Activated CD4-positive, alpha-beta T cell treated with anti-CD3 and anti-CD28 coated beads, Interleukin-2, amount 50 U/mL, for 4 hours (primary cell): ENCODE measurements at places on chromosomes 5 and 9.
A peak's percentile ranks its signal among the peaks of the same experiment; 100 is the strongest.

GRCh38 chr9:6076851-6077250, 61.4 kb upstream of the RANBP6 start:
- DNase-seq, result no peak

- no peak for DNase-seq
Measured at GRCh38 chr9:98607152-98607551, 101.6 kb downstream of the GABBR2 start.

DNA sequence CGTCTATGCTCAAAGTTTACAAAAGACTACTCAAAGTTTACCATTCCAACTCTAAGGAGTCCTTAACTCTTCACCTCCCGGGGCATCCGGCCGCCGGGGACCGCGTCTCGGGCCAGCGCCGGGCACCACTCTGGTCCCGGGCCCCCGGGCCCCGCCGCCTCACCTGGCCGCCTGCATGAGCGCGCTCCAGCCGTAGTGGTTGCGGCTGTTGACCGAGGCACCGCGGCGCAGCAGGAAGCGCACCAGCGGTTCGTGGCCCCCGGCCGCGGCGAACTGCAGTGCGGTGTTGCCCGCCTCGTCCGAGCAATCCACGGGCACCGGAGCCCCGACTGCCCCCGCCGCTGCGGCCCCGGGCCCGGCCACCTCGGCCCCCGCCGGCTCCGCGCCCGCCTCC, 388 bp downstream of the ANKS6 start:
- DNase-seq, result no peak

GRCh38 chr5:14685757-14686156, 21.2 kb downstream of the OTULIN start:
- DNase-seq, result peak; percentile 29

DNA sequence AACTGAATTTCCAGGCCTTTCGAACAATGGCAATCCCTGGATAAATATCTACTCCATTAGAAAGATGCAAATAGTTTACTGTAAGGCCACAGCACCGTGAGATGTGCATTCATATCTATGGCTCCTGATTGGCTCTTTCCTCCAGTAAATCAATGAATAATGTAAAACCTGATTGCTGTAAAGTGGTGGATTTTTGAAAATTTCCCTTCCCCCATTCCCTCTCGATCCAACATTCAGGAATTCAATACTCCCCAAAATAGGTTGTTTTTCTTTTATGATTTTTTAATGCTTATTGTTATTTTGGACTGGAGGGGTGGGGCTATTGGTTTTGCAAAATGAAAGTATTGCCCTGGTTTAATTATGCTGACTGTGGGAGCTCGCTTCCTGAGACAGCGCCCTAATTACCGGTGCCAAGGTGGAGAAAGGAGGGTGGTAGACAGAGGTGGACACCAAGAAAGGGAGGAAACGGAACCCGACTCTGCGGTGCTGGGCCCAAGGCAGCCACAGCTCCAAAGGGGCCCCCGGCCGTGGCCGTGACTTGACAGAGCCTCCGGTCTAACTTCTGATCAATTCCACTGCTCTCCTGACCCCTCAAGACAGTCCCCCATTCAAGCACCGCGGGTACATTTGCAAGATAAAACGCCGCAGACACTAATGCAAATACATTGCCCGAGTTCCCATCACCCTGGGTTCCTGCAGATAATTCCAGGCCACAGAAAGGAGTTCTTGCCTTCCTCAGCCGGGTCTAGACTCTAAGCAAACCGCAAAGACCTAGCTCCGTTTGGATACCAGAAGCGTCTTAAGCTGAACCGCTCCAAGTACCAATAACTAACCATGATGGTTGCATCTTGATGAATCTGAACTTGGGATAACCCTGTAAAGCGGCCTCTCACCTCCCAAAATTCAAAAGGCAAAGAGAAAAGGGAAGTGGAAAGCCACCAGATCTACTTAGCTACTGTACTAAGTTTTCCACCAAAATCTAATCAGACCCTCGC, 211.2 kb downstream of the MEF2C start:
- no peak for DNase-seq

DNA sequence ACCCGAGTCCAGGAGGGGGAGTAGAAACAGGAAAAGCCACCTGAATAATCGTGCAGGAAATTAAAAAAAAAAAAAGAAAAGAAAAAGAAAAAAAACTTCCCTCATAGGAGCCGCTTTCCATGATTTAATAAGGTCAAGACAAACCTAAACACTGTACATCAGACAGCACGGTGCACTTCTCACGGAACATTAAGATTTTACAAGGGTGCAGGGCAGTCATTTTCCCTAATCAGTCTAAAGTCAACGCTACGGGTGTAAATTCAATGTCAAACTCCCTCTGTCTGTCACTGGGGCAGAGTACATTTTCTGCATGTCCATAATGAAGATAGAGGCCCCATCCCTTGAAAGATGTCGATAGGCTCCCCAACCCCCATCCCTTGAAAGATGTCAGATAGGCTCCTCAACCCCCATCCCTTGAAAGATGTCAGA, 139.7 kb downstream of the TSSK1B start:
- no peak for DNase-seq

GRCh38 chr5:11579351-11579750, 324.9 kb downstream of the CTNND2 start:
- no peak for DNase-seq

DNA sequence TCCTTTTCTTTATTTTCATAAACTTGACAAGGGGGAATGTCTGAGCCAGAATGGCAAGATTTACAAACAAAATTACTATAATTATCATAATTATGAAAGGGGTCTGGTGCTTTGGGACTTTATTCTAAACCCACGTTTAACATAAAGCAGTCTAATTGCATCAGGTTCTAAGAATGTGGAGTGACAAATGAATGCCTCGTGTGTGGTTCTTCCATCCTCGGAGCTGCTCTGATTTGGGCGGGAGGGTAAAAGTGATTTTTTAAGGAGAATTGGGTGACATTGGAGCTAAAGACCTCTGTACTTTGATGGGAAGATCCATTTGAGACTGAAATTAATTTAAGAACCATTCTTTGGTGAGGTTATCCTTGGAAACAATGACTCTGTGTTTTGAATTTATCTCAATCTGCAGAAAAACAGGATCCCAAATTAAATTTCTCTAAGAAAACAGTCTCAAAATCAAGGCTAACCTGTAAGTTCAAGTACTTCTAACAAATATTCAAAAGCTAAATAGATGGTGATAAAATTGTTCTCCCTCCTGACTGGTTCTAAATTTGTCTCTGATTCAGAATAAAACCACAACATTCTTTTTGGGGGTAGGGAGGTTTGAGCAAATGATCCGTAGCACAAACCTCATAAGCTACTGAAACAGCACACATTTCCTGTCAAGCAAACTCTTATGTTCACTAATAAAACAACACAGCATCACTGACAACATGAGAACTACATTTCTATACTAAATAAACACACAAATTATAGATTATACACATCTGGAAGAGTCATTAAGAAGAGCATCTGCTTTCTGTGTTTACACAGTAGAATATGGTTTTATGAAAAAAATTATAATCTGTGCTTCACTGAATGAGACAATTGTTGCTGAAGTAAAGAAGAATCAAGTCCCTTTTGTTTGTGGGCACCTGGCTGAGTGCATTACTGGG, 85.5 kb downstream of the DCP2 start:
- DNase-seq, result no peak

- DNase-seq, result no peak
Measured at GRCh38 chr9:98010445-98010844, 27.3 kb downstream of the ANP32B start.

GRCh38 chr9:97365634-97366033, 46.3 kb upstream of the TDRD7 start:
- no peak for DNase-seq

GRCh38 chr9:76602199-76602598, 143.2 kb downstream of the GCNT1 start:
- no peak for DNase-seq

DNA sequence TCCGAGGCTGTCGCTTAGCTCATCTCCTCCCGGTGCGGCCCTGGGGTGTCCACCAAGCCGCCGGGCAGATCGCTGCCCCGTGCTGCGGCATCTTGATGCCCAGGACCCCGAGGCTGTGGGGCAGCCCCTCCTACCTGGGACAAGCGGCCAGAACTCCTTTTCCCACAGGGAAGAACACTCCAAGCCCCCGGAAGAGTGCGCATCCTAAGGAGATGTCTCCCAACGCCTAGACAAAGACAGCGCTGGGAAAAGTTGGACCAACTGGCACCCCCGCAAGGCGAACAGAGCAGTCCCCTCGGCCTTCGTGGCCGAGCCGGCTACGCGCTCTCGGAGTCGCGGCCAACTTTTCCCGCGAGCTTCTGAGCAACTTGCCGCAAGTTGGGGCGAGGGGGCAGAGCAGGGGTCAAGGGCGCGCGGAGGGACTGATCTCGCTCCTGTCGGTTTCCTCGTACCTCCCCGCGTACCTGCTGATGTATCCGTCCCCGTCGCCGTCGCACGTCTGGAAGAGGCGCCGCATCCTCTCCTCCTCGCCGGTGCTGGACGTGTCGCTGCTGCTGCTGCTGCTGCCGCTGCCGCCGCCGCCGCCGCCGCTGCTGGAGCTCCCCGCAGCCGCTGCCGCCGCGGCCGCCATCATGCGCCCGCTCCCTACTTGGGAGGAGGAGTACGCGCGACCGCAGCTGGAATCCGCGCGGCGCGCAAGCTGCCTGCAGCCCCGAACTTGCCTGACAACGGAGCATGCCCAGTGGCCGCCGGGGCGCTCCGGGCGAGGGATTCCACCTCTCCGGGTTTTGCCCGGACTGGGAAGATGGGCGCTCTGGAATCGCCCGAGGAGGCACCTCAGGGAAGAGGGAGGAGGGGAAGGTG, at the start of gene MCC:
Gene MCC, minus strand, starts transcription at position 673 of the 864 bp plus-strand sequence.
- peak; percentile 15 for DNase-seq

DNA sequence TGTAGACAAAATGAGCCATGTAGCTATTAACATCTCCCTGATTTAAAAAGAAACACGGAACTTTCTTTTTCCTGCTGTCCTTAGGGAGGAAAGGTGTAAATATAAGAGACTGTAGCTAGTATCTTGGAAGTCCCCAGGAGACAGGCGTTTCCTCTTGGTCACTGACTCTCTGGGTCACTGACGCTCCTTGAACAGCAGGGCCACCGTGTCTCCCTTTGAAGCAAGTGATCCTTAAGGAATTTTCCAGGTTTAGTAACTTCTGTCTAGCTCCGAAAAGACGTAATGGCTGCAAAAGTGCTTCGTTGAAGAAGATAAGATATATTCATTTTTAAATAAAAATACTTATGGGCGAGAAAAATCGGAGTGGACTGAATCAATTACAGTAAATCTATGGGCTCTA, 745 bp upstream of the CLTA start:
- DNase-seq, result no peak

DNA sequence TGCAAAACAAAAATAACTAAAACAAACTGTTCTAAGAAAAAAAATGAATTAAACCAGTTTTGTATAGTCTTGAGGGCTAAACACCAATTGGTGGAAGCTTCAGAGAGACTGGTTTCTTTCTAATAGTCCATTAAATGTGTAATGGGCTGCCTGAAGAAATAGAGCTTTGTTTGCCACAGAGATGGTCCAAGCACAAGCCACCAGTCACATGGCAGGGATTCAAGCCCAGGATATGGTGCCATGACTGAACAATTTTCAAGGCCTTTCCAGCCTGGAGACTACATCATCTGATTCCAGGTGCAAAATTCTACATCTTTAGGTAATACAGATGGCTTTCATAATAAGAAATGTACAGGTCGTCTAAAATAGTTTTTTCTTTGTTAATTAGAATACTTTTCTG, 355.3 kb downstream of the NR2F1-AS1 start:
- DNase-seq, result no peak

- no peak for DNase-seq
Measured at GRCh38 chr9:136541709-136542108, 4.1 kb downstream of the NOTCH1 start.

- DNase-seq, result peak; percentile 51
Measured at GRCh38 chr5:141605523-141606277, 13.1 kb downstream of the DIAPH1 start.

DNA sequence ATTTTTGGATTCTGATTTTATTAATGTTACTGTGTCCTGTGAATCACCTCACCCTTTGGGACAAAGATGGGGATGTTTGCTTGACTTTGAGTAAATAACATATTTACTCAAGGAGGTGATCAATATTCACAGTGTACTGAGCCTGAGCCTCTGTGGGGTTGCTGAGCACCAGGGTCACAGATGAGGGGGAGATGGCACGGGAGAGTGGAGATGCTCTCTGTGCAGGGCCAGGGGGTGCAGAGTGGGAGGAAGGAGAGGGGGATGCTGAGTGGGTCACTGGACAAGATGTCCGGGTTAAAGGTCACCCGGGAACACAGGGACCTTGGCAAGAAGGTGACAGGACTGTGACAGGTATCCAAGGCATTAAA, 4.0 kb downstream of the SQSTM1 start:
- DNase-seq, result no peak

DNA sequence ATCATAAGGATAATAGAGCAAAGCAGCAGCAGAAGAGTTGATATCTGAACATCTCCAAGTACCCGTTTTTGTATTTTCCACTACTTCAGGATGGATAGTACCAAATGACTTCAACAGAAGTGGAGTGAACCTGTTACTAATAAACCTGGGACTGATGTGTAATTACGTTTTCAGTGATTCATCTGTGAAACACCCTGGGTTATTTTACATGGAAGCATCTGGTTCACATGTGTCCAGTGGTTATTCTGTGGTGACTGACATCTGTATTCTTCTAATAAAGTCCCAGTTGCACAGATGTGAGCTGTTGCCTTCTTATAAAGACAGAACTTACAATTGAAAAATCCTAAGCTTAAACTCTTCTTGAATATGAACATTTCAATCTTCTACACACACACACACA, 139.7 kb upstream of the VCAN start:
- DNase-seq, result no peak

DNA sequence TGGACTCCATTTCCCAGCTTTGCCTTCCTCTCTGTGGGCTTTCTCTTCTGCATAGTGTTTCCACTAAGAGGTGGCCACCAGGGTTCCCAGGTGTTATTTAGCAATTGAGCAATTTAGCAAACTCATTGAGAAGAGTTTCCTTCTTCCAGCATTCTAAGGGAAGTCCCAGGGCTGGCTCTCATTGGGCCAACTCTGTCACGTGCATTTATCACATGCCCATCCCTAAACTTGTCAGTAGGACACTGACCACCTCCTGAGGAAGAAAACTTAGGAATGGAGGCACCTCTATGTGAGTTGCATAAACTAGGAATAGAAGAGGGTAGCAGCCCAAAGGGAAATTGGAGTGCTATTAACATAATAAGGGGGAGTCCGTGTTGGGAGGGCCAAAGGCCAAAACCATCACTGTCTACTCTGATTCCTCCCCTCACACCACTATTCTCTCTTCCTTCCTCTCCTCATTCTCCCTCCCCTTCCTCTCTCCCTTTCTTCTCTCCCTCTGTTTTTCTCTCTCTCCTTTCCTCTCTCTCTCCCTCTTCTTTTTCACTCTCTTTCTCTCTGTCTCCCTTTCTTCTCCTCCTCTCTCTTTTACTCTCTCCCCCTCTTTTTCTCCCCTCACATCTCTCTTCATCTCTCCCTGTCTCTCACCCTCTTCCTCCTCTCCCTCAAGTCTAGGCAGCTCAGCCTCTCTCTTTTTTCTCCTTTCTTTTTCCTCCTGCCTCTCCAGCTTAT, 213.4 kb downstream of the PALM2AKAP2 start:
- DNase-seq, result no peak
